ENCODE measurements at places on chromosomes 5 and 9.

GRCh38 chr9:114048533-114049415 lies 29.3 kb downstream of the AMBP start:
- no peak for DNase-seq

DNA sequence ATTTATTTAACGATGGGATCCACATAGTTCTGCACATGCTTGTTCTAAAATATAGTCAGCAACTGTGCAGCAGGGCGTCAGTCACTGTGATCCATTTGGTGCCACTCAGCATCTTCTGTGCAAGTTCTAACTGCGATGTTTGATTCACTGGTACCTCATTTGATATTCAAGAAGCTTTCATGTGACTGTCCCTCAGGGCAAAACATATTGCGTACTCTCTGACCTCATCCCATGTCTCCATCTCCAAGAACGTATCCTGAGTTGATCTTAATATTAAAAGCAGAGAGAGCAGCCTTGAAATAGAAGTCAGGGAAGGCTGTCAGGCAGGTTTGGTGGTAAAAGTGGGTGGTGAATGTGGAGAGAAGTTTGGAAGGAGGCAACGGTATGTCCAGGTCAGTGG lies 116.5 kb upstream of the ATP10B start:
- DNase-seq: no peak

GRCh38 chr9:135065151-135065550 lies 22.3 kb upstream of the OLFM1 start:
- DNase-seq: no peak

- DNase-seq: no peak
Observed at GRCh38 chr9:5843794-5844471, 11.0 kb upstream of the ERMP1 start.

- DNase-seq: no peak
Observed at GRCh38 chr5:149323621-149324205, 21.6 kb upstream of the GRPEL2 start.

DNA sequence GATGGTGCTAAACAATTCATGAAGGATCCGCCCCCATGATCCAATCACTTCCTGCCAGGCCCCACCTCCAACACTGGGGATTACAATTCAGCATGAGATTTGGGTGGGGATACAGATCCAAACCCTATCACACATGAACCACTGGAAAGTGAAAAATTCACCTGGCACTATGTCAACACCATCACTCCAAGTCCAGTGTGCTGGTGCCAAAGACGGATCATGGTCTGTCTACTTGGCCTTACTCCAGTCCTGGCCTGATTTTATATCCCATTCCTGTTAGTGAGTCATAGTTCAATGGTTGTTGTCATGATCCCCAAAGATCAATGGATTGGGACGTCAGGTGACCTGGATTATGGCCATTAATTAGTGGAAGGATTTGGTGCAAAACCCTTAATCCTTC lies 147.4 kb upstream of the RPS23 start:
- no peak for DNase-seq

GRCh38 chr5:137921931-137922330 lies 32.7 kb downstream of the PKD2L2 start:
- DNase-seq: no peak

- DNase-seq: no peak
Observed at GRCh38 chr9:89880161-89880560, 275.3 kb downstream of the GADD45G start.

GRCh38 chr5:10233505-10233904 lies 16.2 kb downstream of the ATPSCKMT start:
- DNase-seq: no peak

DNA sequence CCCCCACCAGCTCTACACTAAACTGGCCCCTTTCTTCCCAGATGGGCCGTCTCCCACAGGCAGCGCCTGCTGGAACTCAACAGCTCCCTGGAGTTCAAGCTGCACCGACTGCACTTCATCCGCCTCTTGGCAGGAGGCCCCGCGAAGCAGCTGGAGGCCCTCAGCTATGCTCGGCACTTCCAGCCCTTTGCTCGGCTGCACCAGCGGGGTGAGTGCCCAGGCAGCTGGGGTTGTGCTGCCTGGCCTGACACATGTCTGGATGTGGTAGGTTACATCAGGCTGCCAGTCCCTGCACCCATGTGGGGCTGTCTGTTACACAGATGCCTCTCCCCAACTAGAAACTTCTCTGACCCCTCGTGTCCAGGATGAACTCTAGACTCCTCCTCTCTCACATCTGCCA lies 9.8 kb downstream of the NHP2 start:
- no peak for DNase-seq

- DNase-seq: no peak
Observed at GRCh38 chr9:95370064-95370463, 52.6 kb upstream of the FANCC start.

DNA sequence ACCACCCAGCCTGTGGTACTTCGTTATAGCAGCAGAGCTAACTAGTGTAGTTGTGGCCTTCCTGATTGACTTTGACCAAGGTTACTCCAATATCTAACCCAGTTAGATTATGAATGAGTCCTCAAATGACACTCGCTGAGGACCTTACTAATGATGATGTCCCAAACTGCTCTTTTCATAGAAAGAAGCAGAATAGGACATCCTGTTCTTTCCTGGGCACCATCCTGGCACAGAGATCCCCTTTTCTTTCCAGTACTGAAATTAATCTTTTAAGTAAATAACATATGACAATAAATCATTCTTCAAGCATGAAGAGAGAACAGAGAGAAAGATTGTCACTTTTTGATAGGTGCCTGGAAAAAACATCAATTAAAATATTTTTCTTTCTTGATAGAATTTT lies 26.7 kb upstream of the SPINK14 start:
- DNase-seq: no peak

DNA sequence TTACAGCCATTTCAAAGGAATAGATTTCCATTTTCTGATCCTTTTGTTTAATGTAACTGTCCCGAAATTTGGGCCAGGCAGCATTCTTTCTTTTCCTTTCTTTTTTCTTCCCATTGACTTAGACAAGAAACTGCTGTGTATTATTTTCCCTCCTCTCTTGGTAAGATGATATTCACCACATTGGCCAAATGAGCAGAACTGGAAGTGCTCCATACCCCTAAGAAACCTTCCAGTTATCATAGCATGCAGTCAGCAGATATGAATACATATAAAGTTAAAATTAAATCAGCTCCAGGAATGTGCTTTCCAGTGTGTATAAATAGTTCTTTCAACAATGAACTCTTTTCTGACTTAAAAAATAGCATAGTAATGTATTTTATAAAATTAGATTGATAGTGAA lies 168.5 kb upstream of the GAS1 start:
- DNase-seq: no peak

- DNase-seq: no peak
Observed at GRCh38 chr5:11386398-11386797, 517.8 kb downstream of the CTNND2 start.

DNA sequence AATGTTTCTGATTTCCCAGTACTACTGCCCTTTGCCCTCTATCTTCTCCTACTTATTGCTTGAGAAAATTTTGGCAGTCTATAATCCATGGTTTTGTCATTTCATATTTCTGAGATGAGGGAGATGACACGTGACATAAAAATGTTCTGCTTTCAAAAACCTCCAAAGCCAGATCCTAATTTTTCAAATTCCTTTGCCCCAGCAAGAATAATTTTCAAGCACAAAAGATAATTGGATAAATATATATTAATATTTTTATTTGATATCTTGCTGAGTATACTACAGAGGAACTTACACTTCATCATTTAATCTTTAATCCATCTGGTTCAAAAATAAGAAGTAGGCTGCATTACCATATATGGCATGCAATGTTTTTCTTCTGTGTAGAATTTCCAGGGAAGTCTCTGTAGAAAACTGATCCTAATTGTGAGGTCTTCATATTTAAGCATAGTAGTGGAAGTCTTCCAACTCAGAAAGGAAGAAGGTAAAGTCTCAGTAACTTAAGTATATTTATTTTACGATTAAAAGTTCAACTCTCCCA lies 1738.8 kb downstream of the EFNA5 start:
- no peak for DNase-seq

DNA sequence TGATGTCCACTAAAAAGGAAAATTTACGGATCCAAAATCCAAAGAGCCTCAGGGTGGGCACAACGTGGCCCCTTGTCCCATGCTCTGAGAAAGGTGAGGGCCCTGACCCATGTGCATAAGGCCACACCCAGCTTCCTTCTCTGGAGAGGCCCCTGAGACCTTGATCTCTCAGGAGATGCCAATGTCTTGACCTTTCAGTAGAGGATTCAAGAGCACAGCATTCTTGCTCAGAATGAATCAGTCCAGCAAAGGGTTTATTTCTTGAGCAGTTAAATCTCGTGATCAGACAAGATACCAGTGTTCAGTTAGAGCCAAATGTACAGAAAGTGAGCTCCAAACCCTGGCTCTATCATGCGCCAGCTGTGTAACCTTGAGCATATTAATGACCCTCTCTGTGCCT lies 115.9 kb upstream of the DAPK1 start:
- no peak for DNase-seq

- DNase-seq: no peak
Observed at GRCh38 chr9:124267271-124267807, 9.6 kb downstream of the NEK6 start.

- DNase-seq: no peak
Observed at GRCh38 chr5:84430079-84430478, 45.4 kb upstream of the EDIL3 start.
